ENCODE measurements at places on chromosomes 6 and 20. TPM values are rescaled to one million over a fixed set of nuclear protein-coding genes. Genes with fewer than 3 reads are reported as not detected.
A peak's percentile ranks its signal among the peaks of the same experiment; 100 is the strongest.

GNMT gene
- total RNA-seq: not detected

FNDC1 gene
- total RNA-seq: not detected

CST7 gene
- total RNA-seq: not detected

CDH26 gene
- not detected for total RNA-seq

PROKR2 gene
- total RNA-seq: not detected

SLC22A3 gene
- total RNA-seq: 0.70 TPM

HRH3 gene
- total RNA-seq: not detected

BCAS4 gene
- 11.1 TPM for total RNA-seq

CD83 gene
- total RNA-seq: 3.9 TPM

TINAG gene
- 4.8 TPM for total RNA-seq

CASS4 gene
- total RNA-seq: not detected

VGLL2 gene
- not detected for total RNA-seq

PLEKHG1 gene
- total RNA-seq: 104 TPM

GPLD1 gene
- not detected for total RNA-seq

DNA sequence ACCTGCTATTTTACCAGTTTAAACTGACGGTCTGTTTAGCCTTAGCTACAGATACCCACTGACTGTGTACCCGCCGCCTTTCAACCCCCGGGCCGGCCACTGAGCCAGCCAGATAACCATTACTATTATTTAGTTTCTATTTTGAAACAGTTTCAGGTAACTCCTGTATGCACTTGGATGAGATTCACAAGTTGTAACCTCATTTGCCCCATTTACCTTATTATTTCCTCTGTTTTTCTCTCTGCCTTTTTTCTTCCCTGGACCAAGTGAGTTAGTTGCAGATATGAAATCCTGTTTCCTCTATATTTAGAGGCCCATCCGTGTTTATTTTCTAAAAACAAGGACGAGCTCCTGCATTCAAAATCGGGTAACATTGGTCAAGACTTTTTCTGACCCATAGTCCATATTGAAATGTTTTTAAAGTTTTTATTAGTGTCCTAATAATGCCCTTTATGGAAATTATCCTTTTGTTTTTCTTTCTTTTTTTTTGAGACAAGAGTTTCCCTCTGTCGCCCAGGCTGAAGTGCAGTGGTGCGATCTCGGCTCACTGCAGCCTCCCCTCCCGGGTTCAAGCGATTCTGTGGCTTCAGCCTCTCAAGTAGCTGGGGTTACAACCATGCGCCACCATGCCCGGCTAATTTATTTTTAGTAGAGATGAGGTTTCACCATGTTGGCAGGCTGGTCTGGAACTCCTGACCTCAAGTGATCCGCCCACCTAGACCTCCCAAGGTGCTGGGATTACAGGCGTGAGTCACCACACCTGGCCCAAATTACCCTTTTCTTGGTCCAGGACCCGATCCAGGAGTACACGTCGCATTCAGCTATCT, 767 bp downstream of the AP5S1 start:
- no peak for DNase-seq

DNA sequence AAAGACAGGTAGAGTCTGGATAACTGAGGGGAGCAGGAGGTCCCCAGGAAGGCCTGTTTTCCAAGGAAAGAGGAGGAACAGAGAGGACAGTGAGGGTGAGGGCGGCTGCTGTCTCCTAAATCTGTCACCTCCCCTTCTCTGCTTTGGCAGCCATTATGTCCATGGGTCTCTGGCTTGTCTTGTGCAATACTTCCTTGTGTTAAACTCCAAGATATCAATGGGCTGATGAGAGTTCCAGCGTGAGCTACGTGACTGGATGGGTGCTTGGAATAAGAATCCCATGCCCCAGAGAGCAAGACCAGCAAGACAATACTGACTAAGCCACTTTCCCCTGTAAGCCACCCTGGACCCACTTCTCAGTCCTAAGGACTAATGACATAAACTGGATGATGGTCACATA, 26.3 kb upstream of the DNAAF9 start:
- DNase-seq: no peak

DNA sequence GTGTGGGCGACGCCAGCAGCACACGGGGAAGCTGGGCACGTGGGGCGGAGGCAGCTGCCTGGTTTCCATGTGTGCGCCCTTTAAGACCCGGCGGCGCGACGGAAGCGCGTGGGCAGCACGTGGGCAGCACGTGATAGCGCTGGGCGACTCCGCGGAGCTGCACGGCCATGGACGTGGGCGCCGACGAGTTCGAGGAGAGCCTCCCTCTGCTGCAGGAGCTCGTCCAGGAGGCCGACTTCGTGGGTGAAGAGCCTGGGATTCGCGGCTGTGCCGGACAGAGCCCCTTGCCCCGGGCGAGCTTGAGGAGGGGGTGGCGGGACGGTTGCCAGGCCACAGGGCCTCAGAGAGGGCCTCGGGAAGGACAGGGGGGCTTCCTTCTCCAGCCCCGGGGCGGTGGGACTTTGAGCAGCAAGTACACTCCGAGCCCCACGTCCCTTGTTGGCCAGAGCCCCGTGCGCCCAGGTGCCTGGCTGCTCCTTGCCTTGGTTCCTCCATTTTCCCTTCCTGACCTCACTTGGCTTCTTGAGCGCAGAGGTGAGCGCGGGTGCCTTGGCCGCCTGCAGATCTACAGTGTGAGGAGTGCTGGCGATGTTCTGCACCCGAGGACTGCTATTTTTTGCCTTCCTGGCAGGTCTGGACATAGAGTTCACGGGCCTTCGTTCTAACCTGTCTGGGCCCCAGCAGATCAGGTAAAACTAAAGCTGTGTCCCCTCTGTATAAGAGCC, at the start of gene PNLDC1:
TSS of gene PNLDC1 (plus strand) at position 136 of the 725 bp plus-strand sequence. CDS start at position 168, 32 bp downstream.
- no peak for DNase-seq

- no peak for DNase-seq
These were observed 205.5 kb downstream of the ARHGAP18 start for GRCh38 chr6:129504456-129504855.

DNA sequence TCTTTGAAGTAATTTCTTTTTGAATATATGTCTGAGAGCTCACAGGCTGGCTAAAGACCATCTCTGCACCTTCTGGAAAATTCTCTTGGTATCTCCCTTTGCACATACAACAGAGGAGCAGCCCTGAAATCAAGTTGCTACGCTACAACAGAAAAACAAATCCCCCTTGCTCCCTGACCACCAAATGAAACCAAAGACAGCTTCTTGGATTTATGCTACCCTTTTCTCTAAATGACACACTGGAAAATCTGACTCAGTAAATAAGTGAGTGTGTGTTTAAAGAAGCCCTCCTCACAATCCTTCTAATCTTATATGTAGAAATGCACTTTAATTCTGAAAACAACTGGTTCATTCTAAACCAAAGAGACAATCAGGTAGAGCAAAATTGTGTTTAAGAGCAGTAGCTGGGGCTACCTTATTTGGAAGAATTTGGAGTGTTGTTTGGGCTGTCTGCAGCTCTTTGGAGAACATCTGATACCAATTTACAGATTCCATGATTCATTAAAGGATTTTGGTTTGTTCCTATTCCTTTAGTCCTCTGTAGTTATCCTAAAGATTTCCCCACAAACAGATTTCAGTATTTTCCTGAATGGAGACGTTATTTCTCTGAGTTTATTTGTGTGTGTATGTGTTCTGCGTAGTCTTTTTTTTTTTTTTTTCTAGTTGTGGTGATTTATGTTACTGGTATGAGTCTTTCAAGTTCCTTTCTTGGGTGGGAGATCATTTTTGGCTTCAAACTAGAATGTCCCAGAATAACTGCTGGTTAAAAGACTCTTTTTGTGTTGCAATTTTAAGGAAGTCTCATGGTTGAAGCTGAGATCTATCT, 36.4 kb upstream of the UTRN start:
- no peak for DNase-seq

- DNase-seq: no peak
These were observed 4.9 kb downstream of the VEGFA start for GRCh38 chr6:43774776-43775534.

DNA sequence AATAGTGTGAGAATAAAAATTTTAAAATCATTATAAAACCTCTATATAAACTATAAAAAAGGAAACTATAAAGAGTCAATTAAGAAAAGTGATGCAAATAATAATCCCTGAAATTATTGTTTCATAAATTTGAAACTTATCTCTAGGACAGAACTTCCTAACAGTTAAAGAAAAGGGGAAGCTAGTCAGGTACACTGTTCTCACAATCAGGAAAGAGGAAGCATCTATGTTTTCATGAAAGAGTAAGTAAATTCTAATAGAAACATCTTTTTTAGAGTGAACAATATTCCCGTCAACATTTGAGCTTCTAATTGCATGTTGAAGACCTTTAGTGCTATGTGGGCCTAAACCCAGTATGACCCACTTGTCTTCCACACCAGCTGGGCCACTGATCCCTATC, 1.2 kb upstream of the ADGRF1 start:
- DNase-seq: no peak

DNA sequence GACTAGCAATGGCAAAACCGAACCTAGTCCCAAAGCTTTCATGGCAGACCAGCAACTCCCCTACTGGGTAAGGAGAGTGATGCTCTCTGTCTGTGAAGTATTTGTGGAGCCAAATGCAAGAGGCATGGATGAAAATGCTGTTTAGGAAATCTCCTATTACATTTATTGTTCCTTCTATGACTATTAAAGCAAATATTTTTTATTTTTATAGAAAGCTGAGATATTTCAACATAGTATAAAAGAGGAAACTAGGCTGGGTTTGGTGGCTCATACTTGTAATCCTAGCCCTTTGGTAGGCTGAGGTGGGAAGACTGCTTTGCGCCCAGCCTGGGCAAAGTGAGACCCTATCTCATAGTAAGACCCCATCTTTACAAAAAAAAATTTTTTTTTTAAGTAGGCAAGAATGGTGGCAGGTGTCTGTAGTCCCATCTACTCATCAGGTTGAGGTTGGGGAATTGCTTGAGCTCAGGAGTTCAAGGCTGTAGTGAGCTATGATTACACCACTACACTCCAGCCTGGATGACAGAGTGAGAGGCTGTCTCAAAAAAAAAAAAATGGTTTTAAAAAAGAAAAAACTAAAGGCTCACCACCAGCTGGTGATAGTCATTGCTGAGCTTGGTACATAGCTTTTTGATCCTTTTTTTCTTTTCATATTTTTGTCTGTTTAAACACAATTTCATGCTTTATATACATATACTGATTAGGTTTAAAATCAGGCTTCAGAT, 11.3 kb downstream of the KDM1B start:
- DNase-seq: no peak

DNA sequence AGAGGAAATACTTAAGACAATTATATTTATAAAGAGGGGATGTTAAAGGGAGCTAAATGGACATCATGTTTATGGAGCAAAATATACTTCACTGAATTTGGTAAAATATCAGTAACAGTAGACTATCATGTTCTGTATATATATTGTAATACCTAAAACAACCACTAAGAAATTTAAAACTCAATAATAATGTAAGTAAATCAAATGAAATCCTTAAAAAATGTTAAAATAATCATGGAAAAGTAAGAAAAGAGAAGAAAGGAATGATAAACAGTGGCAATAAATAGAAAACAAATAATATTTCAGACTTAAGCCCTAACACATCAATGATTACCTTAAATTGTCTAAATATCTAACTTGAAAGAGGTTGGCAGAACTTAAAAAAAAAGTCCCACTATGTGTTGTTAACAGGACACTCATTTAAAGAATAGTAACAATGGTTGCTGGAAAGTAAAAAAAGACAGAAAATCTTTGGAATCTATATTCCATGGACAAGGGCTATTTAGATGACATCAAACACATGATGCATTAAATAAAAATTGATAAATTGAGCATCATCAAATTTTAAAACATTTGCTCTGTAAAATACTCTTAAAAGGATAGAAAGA, 842.2 kb upstream of the MAP3K7 start:
- no peak for DNase-seq

DNA sequence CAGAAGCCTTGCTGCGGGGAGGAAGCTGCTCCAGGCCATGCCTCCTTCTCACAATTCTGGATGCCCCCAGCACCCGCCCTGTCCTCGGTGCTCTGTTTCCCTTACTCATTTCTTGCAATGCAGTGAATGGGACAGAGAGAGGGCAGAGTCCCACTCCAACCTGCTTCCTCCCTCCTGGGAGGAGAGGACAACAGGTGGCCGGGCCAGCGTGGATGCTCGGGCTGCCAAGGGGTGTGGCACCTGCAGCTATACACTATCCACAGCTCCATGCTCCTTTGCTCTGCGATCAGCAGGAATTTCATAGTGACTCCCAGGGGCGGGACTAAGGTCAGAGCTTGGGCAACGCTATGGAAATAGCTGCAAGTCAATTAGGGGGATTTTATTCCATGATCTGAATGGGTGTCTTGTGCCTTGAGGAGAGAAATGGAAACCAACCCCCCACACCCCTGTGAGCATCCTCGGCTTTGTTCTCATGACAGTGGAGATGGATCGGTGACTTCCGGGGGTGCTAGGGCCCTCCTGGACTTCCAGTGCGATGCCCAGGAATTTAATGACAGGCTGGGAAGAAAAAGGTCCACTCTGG, 192.5 kb downstream of the MYLK4 start:
- no peak for DNase-seq

GRCh38 chr20:50646483-50646996, 44.8 kb downstream of the RIPOR3 start:
- DNase-seq: no peak

GRCh38 chr6:142408409-142408808, 106.6 kb downstream of the ADGRG6 start:
- no peak for DNase-seq

- no peak for DNase-seq
These were observed 150.3 kb downstream of the GRIK2 start for GRCh38 chr6:101543796-101544195.

- DNase-seq: no peak
These were observed 15.6 kb downstream of the JAG1 start for GRCh38 chr20:10658051-10658823.

DNA sequence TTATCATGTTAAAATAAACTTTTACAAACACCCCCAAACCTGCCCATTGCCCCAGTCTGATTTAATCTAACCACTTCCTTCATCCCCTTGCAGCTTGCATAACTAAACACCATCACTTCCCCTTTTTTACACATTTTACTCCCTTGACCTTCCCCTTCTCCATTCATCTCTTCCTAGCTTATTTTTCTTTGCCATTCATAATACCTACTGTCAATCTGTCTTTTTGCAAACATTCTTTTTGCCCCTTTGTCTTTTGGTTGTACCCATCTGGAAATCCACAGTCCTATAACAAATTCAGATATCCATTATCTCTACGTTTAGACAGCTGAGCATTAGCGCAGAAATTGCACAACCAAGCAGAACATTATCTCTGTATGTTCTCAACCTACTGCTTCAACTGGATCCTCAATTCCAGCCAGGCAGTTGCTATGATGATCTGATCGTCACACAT, 51.2 kb downstream of the C6orf52 start:
- DNase-seq: no peak

GRCh38 chr6:33828764-33829731, 25.2 kb upstream of the MLN start:
- DNase-seq: no peak

GRCh38 chr6:112337209-112337638, 9.9 kb upstream of the RFPL4B start:
- peak; percentile 64 for DNase-seq

DNA sequence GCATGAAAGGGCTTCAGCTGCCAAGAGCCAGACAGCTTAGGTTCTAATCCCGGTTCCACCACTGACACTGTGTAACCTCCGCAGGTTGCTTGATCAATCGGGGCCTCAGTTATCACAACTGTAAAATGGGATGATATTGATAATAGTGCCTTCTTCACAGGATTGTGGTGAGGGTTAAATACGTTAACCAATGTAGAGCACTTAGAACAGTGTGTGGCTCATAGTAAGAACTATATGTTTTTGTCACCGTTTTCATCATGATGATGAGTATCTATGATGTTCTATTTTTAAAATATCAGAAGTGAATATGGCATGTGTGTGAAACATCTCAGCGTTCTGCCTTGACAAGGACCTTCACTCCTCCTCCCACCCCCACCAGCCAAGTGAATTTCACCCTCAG, 10.3 kb upstream of the MAPK13 start:
- no peak for DNase-seq

- no peak for DNase-seq
These were observed 27.6 kb upstream of the NFATC2 start for GRCh38 chr20:51569815-51570738.

Measured in glomerular endothelial cell (primary cell).